Head of caudate nucleus (tissue), 42 donors: ENCODE measurements at places on chromosomes 3 and 15.

DNA sequence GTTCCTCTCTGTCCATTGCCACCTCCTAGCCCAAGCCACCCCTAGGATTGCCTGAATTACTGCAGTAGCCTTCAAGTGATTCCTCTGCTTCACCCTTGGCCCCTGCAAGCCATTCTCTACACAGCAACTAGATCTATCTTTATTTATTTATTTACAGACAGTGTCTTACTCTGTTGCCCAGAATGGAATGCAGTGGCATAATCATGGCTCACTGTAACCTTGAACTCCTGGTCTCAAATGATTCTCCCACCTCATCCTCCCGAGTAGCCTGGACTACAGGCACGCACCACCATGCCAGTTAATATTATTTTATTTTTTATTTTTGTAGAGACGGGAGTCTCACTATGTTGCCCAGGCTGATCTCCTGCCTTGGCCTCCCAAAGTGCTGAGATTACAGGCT is 1.9 kb upstream of the JAGN1 start:
- no peak for DNase-seq

DNA sequence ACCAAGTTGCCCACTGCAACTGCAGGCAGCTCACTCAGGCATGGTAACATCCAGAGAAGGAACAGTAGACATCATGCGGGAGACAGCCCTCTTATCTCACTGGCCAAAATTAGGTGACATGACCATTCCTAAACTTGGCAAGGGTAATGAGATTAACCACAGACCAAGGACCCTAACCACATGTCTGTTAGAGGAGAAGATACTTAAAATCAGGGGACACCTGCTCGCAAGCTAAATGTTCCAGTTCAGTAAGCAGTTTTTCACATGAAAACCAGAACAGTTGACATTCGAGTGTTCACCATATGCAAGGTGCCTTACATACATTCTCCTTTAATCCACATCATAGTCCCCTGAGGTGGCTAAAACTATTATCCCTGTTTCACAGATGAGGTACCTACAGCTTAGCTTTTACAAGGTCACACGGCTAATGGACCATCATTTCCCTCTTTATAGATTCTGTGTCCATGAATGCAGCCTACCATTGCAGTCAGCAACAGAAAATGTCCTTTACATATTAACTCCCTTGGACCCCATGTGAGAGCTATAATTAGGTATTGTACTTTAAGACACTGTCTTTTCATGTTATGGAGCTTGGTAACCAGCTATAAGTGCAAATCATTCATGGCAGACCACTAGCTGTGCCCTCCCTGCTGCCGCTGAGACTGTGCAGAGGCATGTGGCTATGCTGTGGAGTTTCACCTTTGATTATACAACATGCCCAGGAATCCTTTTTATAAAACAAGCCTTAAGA is 154.1 kb downstream of the LIPC start:
- no peak for DNase-seq

DNA sequence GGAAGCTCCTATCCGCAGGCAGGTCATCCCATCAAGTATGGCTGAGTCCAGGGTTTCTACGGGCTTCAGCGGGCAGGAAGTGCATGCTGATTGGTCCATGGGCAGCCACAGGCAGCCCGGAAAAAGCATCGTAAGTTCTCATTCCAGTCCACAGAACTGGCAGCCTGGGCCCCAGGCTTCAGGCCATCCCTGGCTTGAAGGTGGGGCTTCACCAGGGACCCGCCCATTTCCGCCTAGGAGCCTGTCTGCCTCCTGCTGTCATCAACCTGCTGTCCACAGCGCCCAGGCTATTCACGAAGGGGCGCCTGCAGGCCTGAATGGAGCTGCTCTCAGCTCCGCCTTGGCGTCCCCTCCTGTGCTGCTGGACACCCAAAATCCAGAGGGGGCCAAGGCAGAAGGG is 13.9 kb downstream of the PCYT1A start:
- DNase-seq: no peak

GRCh38 chr15:57122080-57122840 is 203.8 kb downstream of the TCF12 start:
- no peak for DNase-seq

- DNase-seq: no peak
Measured at GRCh38 chr15:71248386-71248785, 133.1 kb downstream of the THSD4 start.

DNA sequence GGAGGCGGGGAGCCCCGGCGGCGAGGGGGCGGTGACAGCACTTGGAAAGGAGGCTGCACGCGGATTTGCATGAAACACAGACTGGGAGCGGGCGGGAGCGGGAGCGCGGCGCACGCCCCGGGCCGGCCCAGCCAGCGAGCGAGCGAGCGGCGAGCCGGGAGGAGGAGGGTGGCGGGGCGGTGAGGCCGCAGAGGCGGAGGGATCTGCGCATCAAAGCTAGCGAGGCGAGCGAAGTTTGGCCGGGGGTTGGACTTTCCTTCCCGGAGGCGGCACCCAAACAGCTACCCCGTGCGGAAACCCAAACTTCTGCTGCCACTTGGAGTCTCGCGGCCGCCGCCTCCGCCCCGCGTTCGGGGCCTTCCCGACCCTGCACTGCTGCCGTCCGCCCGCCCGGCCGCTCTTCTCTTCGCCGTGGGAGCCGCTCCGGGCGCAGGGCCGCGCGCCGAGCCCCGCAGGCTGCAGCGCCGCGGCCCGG is at the start of gene SMAD3:
SMAD3 (plus strand) TSS at position 72 of the 475 bp plus-strand sequence. CDS start 553 bp downstream, outside the sequence.
- DNase-seq: peak; percentile 79

DNA sequence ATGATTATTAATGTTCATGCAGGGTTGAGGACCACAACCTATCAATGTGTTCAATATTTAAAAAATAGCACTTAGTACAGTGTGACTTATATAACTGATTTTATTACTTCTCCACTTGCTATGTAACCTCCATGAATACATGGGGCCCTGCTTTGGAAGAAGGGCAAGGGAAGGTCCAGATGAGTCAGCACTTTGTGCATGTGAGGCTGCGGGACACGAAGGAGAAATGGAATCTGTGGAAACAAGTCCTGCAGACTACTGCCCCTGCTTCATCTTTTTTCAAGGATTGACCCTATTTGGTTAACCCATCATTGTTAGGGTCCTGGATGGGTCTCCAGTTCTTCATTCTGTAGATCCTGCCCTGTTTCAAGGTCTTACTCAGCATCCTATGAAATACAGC is 1.6 kb downstream of the NXPE3 start:
- peak; percentile 31 for DNase-seq
